Erythroblast (primary cell): ENCODE measurements at places on chromosomes 12 and 14.

- no peak for DNase-seq
These were observed 15.5 kb upstream of the BEGAIN start for GRCh38 chr14:100602621-100603230.

DNA sequence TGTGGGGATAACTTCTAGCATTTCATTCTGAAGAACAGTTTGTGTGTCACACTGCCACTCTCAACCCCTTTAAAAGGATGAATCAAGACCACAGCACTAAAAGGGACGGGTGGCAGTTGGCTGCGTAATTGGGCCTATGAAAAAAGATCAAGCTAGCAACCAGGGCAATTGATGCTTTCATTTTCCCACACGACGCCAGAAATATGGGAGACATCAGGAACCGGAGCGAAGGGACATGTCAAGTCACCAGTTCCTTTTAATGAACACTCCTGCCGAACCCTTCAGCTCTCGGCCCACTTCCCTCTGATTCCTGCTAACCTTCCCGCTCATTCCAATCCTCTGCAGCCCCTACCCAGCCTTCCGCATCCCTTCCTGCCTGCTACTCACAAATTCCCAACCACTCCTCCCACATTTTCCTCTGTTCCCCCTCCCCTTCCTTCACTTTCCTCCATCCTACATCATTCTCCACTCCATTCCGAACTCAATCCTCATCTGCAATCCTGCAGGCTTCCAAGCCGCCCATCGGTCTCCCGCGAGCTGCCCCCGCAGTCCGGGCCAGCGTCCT, 753 bp downstream of the CSRNP2 start:
- peak; percentile 27 for DNase-seq

DNA sequence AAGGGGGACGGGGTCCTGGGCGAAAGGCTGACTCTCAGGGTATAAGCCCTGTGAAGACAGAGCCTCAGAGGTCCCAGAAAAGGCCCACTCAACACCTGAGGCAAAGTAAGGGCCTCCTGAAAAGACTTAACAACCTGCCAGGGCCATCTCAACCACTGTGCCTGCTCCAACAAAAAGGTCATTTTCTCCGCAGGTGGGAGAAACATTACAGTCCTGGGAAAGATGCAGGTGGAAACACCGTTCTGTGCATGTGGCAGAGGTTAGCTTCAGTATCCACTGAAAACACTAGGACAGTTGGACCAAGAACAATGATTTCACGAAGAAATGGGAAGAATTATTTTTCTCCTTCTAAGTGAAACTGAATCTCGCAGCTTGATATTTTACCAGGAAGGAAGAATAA, 50.9 kb downstream of the CCDC88C start:
- DNase-seq: no peak

DNA sequence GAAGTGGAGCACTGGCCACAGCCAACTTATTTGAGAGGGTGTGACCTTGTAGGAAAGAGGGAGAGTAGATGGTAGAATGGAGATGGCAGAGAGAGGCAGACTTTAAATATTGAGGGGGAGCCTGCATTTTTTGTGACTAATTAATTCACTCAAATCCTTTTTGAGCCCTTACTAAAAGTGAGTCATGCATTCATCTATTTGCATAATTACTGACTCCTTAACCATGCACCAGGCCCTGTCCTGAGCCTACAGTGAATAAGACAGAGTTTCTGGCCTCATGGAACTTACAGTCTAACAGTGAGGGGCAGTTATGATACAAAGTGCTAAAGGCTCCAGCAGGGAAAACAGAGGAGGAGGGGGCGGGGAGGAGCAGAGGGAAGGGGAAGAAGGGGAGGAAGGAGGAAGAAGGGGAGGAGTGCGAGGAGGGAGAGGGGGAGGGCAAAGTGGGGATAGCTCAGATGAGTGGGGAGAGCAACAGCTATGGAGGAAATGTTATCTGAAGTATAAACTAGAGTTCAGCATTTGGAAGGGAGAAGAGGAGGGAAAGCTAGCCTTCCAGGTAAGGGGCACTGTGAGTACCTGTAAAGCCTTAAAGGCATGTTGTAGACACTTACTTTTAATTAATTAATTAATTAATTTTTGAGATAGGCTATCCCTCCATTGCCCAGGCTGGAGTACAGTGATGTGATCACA, 7.5 kb upstream of the CTDSP2 start:
- no peak for DNase-seq

GRCh38 chr12:124230789-124231188, 64.1 kb upstream of the RFLNA start:
- no peak for DNase-seq

DNA sequence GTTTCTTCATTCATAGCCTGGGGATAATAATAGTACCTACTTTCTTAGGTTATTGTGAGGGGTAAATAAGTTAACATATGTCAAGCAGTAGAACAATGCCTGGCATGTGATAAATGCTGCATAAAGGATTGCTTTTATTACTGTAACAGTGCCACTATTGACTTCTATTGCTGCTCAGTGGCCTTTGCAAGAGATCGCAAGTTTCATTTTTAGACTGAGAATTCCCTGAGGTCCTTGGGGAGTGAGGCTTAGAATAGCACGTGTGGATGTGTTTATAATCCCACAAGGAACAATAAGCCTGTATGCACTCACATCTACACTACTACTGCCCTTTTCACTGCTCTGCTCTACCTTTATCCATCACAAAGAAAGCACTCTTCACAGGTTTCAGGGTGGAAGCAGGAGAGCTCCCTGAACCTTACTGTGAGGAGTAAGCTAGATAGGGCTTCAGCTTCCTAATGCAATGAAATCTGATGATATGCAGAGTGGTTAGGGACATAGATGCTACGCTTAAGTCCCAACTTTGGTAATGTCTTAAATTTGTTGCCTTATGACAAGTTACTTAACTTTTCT, 302.6 kb downstream of the SNAPC1 start:
- DNase-seq: no peak

DNA sequence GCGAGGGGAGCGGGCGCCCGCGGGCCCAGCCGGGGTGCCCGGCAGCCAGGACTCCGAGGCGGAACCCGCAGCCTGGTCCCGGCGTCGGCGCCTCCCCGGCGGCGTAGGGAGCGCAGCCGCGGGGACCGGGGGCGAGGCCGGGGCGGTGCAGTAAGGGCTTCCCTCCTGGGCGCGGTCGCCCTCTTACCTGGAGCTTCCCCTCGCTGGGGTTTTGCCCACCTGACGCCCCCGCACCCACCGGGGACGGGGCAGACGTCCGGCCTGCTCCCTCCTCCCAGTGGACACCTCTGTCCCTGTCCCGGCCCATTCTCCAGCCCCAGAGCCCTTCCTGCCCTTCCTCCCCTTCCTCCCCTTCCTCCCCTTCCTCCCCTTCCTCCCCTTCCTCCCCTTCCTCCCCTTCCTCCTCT, 413 bp upstream of the TUBA1C start:
- peak; percentile 76 for DNase-seq
